C1 segment of cervical spinal cord (tissue), 14 donors: ENCODE measurements at places on chromosomes 6 and 20.

GRCh38 chr6:165511807-165512206, 151.2 kb downstream of the PDE10A start:
- no peak for DNase-seq

- no peak for DNase-seq
Measured at GRCh38 chr6:160160450-160160849, 38.8 kb downstream of the SLC22A1 start.

GRCh38 chr20:2542361-2542760, 6.0 kb downstream of the TMC2 start:
- no peak for DNase-seq

- no peak for DNase-seq
Measured at GRCh38 chr20:59647271-59647670, 42.9 kb downstream of the PHACTR3 start.

DNA sequence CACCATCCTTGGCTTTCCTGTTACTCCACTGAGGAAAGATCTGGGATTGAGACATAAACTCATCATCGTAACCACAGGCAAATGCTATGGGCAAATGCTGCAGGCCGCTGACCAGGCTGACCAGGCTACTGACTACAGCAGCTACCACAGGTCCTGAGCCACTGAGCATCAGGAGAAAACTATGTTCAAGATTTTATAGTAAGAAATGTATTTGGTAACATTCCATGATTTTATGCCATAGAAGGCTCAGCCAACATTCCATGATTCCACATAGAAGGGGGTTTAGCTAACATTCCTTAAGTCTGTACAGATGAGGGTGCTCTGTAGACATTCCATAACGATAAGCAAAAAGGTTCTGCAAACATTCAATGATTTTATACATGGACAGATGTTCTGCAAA, 16.1 kb upstream of the B4GALT5 start:
- no peak for DNase-seq

DNA sequence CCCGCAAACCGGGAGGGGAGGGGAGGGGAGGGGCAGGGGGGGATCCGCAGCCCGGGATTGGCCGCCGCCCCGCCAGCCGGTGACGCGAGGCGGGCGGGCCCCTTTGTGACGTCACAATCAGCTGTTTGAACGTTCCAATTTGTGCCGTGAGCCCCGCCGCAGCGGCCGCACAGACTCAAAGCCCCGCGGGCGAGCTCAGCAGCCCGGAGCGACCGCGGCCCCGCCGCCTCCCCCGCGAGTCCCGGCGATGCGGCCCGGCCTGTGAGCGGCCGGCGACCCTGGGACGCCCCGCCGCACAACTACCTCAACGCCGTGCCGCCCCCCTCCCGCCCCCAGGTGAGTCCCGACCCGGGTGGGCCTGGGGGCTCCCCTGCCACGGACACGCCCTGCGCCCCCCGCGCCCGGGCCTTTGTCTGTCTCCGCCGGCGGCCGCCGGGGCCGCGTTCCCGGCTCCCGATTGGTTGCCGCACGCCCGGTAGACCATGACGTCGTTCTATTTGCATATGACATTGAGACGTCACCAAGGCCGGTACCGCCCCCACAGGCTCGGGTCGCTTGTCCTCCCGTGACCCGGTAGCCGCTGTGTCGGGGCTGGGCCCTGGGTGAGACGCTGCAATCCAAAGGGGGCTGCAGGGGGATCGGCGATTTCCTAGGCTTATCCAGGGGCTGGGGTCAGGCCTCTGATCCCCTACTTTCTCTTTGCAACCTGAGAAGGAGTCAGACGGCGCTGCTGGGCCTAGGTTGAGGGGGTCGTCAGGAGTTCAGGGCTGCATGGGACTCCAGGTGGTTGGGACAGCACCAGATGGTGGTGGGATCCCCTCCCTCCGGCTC, at the start of gene TP53INP2:
TP53INP2 (plus strand) TSS at position 168 of the 831 bp plus-strand sequence. CDS start 4,396 bp downstream, outside the sequence.
- peak; percentile 81 for DNase-seq
